ENCODE measurements at places on chromosomes 3 and 15. TPM values are rescaled to one million over a fixed set of nuclear protein-coding genes. Genes with fewer than 3 reads are reported as not detected.
A peak's percentile ranks its signal among the peaks of the same experiment; 100 is the strongest.

EPHA6 gene
- total RNA-seq = 0.62 TPM

GOLGA6D gene
- 0.15 TPM for total RNA-seq

PTH1R gene
- total RNA-seq = 3.1 TPM

RETNLB gene
- not detected for total RNA-seq

CFAP161 gene
- total RNA-seq = not detected

STRIT1 gene
- total RNA-seq = not detected

CXCR6 gene
- total RNA-seq = not detected

GRCh38 chr15:51842852-51843737, 13.6 kb downstream of the TMOD3 start:
- no peaks in the 10 kb centered on the region for H3K27me3 ChIP-seq
- no peaks in the 10 kb centered on the region for H3K36me3 ChIP-seq
- H3K27ac ChIP-seq = peak overlapping the region; percentile 68
- peaks cover 73% of the 10 kb centered on the region for H3K4me1 ChIP-seq
- no peak for DNase-seq
- H3K4me3 ChIP-seq = no peak overlapping the region

GRCh38 chr15:43930079-43930478, 103.3 kb downstream of the WDR76 start:
- H3K4me1 ChIP-seq = peaks cover 17% of the 10 kb centered on the region
- H3K27ac ChIP-seq = no peak overlapping the region
- DNase-seq = no peak
- peaks cover 10% of the 10 kb centered on the region for H3K27me3 ChIP-seq
- H3K4me3 ChIP-seq = no peak overlapping the region

DNA sequence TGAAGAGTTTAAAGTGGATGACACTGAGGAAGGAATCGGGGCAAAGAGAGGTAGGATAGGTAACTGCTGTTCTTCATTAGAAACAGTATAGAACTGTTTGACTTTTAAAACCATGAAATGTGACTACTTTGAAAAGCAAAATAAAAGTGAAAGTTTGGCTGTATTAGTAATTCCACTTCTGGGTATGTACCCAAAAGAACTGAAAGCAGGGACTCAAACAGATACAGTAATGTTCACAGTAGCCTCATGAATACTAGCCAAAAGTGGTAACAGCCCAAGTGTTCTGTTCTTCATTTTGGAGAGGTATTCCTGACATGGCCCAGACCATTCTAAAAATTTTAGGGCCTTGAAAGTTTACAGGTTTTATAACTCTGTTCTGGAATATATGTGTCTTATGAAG, 1055.4 kb downstream of the TBL1XR1 start:
- no peaks in the 10 kb centered on the region for H3K4me1 ChIP-seq
- H3K4me3 ChIP-seq = no peak overlapping the region

GRCh38 chr3:136134091-136134490, 62.0 kb downstream of the MSL2 start:
- H3K36me3 ChIP-seq = peaks cover 1% of the 10 kb centered on the region
- DNase-seq = no peak
- H3K4me3 ChIP-seq = no peak overlapping the region
- no peaks in the 10 kb centered on the region for H3K27me3 ChIP-seq
- H3K27ac ChIP-seq = no peak overlapping the region

DNA sequence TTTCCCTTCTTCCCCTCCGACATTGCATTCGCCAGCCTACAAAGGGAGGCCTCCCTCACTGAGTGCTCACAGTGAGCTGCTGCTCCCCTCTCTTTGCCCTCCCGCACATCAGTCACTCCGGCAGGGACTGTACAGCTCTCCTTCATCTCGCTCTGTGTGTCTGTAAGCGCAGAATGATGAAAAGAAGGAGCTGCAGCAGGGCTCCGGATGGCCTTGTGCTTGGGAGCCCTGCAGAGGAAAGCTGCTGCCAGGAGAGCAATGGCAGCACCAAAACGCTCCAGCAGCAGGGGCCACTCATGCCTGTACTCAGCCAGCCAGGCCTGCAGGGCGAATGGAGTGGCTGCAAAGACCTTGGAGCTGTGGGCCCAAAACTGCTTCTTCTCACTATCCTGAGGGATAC, 107.0 kb upstream of the NSMCE3 start:
- DNase-seq = no peak
- peaks cover 14% of the 10 kb centered on the region for H3K27me3 ChIP-seq

DNA sequence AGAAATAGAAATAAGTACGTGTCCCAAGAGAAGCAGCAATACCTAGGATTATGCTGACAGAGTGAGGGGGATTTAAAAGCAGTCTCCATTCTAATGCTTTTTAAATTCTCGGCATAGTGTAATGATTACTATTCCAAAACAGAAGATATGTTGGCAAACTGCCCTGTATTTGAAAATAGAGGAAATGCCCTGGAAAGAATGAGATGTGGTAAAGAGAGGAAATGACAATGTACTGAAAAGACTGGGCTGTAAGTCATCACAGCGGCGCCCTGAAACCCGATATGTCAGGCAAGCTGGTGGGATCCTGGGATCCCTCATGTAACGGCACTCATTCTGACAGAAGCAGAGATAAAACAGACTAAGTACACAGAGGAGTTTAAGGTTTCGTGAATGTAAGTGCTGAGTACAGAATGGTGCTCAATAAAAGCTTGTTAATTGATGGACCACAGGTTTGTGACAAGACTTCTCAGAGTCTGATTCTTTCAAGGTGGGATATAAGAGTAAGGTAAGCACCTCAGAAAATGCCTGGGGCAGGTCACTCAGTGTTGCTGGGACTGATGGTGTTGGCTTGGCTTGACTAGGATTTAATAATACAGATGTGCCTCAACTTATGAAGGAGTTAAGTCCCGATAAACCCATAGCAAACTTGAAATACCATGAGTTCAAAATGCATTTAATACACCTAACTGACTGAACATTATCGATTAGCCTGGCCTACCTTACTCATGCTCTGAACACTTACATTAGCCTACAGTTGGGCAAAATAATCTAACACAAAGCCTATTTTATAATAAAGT, 91.4 kb downstream of the NFKBIZ start:
- H3K36me3 ChIP-seq = no peaks in the 10 kb centered on the region
- no peak overlapping the region for H3K27ac ChIP-seq
- H3K4me3 ChIP-seq = no peak overlapping the region
- no peaks in the 10 kb centered on the region for H3K27me3 ChIP-seq

- peaks cover 20% of the 10 kb centered on the region for H3K4me1 ChIP-seq
- H3K36me3 ChIP-seq = peaks cover 4% of the 10 kb centered on the region
- H3K27me3 ChIP-seq = peaks cover 23% of the 10 kb centered on the region
- no peak overlapping the region for H3K27ac ChIP-seq
- peak overlapping the region; percentile 82 for H3K4me3 ChIP-seq
Observed at GRCh38 chr3:45225465-45226205, 452 bp downstream of the TMEM158 start.

DNA sequence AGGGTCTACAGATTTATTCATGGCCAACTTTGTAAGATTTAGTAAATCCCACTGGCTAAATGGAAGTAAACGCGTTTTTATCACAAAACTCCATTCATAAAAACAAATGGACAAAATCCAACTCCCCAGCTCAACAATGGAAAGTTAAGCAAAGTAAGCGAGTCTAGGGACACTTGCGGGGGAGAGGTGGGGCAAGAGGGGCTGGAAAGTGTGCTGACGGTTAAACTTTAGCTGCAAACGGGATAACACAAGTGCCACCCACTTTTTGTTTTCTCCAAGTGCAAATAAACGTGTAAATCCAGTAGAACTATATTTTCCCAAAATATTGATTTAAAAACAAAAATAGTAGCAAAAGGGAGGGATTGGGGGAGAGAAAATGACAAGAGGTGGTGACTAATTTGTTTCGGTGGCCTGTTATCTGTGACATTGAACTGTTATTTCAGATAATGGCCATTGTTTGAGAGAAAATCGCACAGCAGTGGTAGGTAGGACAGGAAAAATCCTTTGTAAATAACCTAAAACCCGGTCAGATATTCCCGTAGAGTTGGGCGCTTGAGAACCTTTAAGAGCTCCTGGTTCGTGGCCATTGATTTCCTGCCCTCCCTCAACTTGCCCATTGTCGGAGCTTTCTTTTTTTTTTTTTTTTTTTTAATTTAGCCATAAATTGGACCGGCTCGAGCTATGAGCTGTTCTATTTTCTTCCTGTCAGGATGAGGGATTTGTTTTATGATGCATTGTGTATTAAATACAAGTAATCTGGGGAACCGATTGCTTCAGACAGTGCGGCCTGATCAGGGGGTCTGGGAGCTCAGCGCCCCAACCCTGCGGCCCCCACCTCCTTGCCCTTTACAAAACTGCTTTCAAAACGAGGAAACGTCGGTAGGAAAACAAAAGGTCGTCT, 514.8 kb downstream of the MECOM start:
- peaks cover 35% of the 10 kb centered on the region for H3K4me1 ChIP-seq
- no peaks in the 10 kb centered on the region for H3K27me3 ChIP-seq
- H3K4me3 ChIP-seq = peak overlapping the region; percentile 79
- no peak for DNase-seq

DNA sequence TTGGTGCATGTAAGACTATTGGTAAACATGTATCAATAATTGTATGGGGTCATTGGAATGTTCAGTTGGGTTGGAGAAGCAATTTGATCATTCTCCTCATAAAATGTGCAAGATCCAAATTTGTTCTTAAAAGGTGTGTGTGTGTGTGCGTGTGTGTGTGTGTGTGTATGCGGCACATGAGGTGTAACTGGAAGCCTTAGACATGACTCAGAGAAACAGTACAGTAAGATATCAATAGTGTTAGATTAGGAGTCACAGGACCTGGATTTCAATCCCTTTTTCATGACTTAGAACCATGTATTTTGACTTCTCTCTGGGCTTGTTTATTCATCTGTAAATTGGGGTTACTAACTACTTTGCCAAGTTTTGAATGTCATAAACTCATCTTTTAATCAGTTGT, 38.3 kb downstream of the RSRC1 start:
- no peak overlapping the region for H3K4me3 ChIP-seq
- DNase-seq = no peak
- H3K36me3 ChIP-seq = peaks cover 7% of the 10 kb centered on the region
- H3K27ac ChIP-seq = no peak overlapping the region
- no peaks in the 10 kb centered on the region for H3K27me3 ChIP-seq
- peaks cover 6% of the 10 kb centered on the region for H3K4me1 ChIP-seq

- no peak overlapping the region for H3K4me3 ChIP-seq
- peaks cover 3% of the 10 kb centered on the region for H3K36me3 ChIP-seq
- H3K27ac ChIP-seq = no peak overlapping the region
- peaks cover 5% of the 10 kb centered on the region for H3K27me3 ChIP-seq
- no peak for DNase-seq
- H3K4me1 ChIP-seq = no peaks in the 10 kb centered on the region
Observed at GRCh38 chr15:71375934-71376333, 260.7 kb downstream of the THSD4 start.

DNA sequence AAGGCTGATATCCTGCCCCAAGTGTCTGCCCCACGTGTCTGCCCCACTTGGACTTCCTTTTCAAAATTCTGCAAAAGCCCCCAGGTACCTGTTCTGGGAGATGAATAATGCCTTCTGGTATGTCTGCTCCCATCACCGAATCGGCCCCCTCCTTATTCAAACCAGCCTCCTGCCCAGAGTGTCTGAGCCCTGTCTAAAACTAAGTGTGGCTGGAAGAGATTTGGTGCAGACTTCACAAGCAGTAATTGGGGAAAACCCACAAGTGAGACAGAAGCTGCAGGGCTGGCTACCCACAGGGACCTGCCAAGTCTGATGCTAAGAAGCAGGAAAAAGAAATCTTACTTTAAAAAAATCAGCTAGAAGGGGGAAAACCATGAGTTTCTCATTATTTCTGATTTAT, 85.1 kb downstream of the DUT start:
- no peaks in the 10 kb centered on the region for H3K27me3 ChIP-seq
- H3K4me3 ChIP-seq = no peak overlapping the region
- peak overlapping the region; percentile 96 for H3K27ac ChIP-seq
- DNase-seq = no peak
- peaks cover 97% of the 10 kb centered on the region for H3K4me1 ChIP-seq

DNA sequence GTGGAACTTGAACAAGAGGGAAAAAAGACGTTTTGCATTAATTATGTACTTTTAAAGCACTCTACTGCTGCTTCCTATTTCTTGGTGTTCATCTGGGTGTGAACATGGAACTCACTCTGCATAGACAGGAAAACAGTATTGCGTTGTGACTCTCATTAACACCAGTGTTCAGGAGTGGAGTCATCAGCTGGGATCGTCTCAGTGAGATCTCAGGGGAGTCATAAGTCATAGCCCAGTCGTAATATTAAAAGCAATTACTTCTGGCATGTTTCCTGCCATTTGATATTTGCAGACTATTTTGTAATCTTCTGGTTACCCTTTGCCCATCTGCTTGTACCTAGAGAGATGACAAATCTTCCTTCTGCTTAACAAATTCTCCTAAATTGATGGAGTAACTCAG, 462.0 kb upstream of the ATP11B start:
- no peak for DNase-seq
- no peak overlapping the region for H3K27ac ChIP-seq
- no peaks in the 10 kb centered on the region for H3K27me3 ChIP-seq
- no peak overlapping the region for H3K4me3 ChIP-seq
- peaks cover 18% of the 10 kb centered on the region for H3K4me1 ChIP-seq

DNA sequence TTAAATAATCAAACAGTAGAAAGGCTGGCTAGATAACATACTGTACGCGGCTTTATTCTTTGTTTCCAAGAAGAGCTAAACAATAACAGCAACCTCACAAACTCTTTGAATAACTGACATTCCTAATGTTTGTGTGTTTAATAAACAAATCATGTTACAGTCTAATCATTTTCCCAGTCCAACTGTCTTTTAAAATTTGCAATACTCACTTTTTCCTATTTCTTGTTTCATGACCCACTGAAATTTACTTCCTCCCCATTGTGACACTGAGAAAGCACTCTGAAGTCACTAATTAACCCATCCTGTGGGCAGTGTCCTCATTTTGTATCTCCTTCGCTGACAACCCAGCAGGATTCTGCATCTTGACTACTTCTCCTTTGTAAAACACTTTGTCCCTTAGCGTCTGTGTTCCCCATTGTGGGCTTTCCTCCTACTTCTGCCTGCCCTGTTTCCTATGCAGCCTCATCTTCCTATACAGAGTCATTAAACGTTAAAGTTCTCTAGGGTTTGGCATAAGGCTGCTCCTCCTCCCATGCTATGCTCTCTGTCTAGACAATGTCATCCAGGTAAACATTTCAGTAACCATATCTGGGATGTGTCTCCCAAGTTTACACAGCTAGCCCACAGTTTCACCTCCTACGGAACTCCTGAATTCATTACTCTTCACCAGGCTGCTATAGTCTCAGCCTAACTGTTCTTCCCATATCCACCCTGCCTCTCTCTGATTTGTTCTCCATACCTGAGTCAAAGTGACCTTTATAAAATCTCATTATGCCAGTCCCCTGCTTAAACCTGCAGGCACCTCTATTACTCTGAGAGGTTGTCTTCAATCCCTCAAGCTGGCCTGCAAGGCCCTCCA, 148.9 kb downstream of the GREM1 start:
- DNase-seq = no peak
- H3K4me3 ChIP-seq = no peak overlapping the region
- no peaks in the 10 kb centered on the region for H3K27me3 ChIP-seq
- peaks cover 79% of the 10 kb centered on the region for H3K4me1 ChIP-seq

DNA sequence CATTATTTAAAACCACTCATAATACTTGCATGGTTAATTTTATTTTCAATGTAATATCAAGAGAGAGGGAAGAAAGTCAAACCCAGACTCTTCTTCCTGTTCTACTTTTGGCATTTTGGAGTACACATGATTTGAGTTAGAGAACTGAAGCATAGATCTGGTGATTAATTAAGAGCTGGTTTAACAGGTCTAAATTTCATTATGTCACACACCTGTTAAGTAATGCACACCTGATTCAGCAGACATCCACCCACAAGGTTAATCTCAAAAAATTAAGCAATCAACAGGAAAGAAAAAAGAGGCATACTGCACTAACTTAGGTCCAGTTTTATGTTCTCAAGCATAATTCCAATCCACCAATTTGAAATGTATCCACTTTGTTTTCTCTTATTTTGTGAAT, 101.1 kb upstream of the ICE2 start:
- H3K4me3 ChIP-seq = no peak overlapping the region
- H3K27me3 ChIP-seq = no peaks in the 10 kb centered on the region
- H3K27ac ChIP-seq = no peak overlapping the region
- H3K4me1 ChIP-seq = peaks cover 21% of the 10 kb centered on the region
- no peak for DNase-seq

Measured in chondrocyte (in vitro differentiated cells).